Activated CD4-positive, alpha-beta T cell treated with anti-CD3 and anti-CD28 coated beads, Interleukin-2, amount 10 ng/mL, durations not matched to agents 7 days and 5 days (primary cell): ENCODE measurements at places on chromosomes 12 and 14. TPM values are rescaled to one million over a fixed set of nuclear protein-coding genes. Genes with fewer than 3 reads are reported as not detected.

The HCFC2 gene
- total RNA-seq, result 13.1 TPM

The RTL1 gene
- not detected for total RNA-seq

The ARG2 gene
- total RNA-seq, result 1.0 TPM

The TBC1D30 gene
- total RNA-seq, result 0.20 TPM

The ZNF385A gene
- total RNA-seq, result 0.48 TPM

The RERG gene
- total RNA-seq, result 0.21 TPM

The KLRG1 gene
- 4.4 TPM for total RNA-seq

The SLC25A47 gene
- total RNA-seq, result not detected

The CCDC38 gene
- total RNA-seq, result not detected

The AMDHD1 gene
- 1.4 TPM for total RNA-seq
